ENCODE measurements at places on chromosomes 16 and 17.

GRCh38 chr17:57445772-57446472 lies 189.6 kb downstream of the MSI2 start:
- no peak for DNase-seq

DNA sequence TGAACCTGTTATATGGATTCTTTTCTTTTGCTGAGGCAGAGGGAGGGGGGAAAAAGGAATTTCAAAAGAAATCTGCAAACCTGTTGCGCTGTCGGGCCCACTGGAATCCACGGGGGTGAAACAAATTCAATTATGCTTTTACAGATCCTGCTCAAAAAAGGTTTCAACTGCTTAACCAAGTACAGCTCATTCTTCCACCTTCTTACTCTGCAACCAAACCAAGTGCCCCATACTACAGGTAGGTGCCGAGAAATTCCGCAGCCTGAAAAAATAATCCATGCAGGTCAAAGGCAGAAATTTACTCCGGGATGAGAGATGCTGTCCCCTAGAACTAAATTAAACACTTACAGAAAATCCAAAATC lies 416 bp downstream of the RNF43 start:
- no peak for DNase-seq

- DNase-seq = no peak
These were observed 878 bp downstream of the DLG4 start for GRCh38 chr17:7218758-7219157.

DNA sequence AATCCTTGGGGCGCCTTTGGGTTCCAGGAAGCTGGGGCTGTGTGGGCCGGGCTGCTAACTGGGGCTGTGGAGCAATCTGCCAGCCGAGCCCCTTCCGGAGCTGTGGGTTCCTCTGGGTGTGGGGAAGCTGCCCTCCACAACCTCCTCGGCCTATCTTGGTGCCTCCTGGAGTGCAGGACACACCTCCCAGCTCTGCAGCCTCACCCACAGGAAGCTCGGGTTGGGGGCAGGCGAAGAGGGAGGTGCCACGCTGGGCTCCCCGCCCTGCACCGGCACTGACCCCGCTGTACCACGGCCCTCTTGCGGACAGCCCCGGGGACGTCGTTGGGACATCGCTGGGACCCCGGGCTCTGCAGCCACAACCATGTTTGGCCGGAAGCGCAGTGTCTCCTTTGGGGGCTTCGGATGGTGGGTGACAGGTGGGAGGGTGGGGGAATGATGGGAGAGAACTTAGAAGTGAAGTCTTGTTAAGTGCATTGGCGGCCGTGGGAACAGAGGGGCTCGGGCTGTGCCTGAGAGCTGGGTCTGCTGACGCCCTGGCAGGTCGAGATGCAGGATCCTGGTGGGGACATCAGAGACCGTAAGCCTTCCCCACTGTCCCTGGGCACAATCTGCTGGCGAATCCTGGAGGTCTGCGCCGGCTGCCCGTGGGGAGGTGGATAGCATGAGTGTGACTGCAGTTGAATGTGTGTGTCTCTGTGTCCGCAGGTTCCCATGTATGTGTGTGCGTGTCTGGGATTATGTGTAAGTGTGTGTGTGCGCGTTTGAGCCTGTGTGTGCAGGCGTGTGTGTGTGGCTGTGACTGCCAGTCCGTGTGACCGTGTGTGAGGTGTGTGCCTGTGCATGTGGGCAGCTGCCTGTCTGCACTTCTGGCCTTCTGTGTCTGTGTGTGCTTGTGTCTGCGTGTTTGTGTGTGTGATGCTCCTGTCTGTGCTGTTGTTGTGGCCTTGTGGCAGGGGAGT lies at the start of gene RAP1GAP2:
Gene RAP1GAP2 (plus strand): TSS at position 275 of the 962 bp plus-strand sequence. CDS start 90 bp downstream, at position 365.
- DNase-seq = no peak

DNA sequence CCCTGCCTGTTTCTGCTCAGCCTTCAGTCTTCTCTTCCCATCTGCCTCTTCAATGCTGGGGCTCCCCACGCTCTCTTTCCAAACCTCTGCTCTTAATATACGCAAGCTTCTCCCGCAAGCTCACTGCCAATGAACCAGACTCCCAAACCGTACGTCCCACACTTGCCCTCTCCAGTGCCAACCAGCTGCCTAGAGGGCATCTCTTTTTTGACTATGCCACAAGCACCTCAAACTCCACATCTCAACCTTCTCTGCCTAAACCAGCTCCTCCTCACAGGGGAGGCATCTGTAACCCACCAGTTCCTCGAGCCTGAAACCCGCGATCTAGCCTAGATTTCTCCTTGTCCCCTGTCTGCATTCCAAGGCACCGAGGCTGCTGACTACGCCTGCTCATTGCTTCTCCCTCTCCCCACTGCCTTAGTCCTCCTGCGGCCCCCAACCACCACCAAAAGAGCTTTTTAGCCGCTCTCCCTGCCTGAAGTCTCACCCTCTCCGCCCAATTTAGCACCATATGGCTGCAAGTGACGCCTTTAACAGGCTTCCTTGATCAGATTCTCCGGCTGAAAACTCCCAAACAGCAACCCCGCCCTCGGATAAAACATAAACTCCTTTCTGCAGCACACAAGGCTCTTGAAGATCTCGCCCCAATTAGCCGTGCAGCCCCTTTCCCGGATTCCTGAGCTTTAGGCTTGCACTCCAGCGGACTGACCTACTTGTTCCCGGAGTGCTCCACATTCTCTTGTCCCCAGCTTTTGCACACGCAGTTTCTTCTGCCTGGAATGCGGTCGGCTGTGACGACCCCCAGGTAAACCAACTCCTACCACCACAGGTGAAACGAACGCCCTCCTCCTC lies 1.5 kb downstream of the GGA2 start:
- peak; percentile 14 for DNase-seq

DNA sequence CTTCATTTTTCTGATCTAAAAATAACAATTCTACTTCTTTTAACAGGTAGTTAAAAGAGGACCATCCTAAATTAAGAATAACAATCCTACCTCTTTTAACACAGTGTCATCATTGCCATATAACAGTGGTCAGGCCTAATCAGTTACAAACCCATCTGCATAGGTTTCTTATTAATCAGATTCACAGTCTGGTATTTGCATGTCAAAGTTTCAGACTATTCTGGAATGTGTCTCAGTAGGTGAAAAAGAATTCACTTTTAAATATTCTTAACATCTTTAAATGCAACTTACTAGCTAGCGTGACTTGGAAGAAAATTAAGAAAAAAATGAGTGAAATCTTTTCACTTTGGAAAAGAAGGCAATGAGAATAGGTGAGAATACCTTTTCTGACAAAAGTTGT lies 6.8 kb upstream of the KRT12 start:
- DNase-seq = no peak
